ENCODE measurements at places on chromosomes 6 and 20.

DNA sequence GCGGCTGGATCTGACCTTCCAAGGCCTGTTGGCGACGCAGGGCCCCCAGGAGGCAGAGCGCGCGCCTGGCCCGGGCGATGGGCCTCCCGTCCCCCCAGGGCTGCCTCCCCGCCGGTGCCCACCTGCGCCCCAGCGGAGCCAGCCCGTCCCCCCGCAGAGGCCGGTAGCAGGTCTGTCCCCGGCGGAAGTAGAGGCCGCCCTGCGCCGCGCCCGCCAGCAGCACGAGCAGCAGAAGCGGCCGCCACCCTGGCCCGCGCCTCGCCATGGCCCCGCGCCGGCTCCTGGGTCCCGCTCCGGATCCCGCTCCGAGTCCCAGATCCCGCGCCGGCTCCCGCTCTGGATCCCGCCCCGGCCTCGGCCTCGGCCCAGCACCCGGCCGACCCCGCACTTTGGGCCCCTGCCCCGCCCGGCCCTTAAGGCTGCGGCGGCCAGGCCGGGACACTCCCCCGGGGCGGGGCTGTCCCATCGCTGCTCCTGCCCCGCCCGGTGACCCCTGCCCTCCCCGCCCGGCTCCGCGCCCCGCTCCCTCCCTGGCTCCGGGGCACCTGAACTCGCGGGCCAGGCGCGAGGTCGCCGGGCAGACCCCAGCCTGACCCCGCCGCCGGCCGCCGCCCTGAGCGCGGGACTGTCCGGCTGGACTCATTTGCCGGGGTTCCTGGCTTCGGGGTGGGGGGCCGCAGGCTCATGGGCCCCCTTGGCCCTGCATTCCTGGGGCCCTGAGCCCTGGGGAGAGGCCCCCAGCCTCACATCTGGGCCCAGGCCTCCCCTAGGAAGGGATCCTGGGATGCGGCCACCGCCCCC, at the start of gene CTSZ:
Gene CTSZ, minus strand, starts transcription at position 391 of the 801 bp plus-strand sequence. Its CDS starts 126 bp downstream, at position 265.
- no peak for DNase-seq

DNA sequence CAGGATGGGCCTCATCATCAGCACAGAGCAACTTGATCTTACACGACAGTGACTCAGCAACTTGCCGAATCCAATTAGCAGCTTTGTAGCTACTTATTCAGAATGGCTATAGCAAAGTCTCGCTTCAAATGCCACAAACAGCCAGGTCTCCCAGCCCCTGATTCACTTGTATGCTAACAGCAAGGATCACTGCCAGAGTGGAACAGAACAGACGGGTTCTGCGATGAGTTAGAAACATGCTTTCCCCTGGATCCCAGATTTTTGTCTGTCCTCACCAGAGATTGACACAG, 254.4 kb downstream of the NRN1 start:
- DNase-seq, result no peak

DNA sequence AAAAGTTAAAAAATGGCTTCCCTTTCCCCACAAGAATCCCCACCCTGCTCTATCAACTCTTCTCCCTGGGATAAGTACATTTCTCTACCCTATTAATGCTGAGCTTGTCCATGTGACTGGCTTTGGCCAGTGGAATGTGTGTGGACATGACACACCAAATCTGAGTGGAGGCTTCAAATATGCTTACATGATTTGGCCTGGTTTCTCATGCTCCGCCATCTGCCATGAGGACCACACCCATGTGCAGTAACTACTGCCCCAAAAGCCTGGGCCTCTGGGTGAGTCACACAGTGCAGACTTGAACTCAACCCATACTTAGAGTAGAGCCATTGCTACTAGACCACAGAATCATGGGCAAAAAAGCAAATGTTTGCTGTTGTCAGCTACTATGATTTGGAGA, 65.4 kb downstream of the PRND start:
- no peak for DNase-seq

- DNase-seq, result no peak
These were observed 186.7 kb downstream of the NKAIN2 start for GRCh38 chr6:123990376-123990775.

DNA sequence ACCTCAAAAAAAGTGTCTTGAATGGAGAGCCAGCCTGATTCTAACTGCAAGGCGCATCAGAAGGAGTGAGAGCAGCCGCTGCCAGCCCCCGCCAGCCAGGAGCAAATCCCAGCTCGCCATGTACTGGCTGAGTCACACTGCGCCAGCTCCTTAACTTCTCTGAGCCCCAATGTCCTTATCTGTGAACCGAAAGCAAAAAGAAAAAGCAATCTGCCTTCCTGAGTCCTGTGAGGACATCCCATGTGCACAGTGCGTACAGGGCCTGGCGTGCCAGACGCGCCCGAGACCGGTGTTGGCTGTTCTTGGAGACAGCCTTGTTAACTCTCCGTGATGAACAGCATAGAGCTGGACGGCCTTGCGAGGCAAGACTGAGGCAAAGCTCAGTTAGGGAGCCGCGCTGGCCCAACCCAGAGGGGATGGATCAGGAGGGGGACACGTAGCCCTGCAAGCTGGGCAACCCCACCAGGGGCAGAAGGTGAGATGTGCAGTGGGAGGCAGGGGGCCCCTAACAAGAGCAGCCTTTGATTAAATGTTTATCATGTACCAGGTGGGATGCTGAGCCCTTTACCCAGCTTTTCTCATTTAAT, 122.7 kb downstream of the AGPAT4 start:
- no peak for DNase-seq
